Cortex of kidney (tissue), 1 donor: ENCODE measurements at places on chromosomes 7 and 10.

DNA sequence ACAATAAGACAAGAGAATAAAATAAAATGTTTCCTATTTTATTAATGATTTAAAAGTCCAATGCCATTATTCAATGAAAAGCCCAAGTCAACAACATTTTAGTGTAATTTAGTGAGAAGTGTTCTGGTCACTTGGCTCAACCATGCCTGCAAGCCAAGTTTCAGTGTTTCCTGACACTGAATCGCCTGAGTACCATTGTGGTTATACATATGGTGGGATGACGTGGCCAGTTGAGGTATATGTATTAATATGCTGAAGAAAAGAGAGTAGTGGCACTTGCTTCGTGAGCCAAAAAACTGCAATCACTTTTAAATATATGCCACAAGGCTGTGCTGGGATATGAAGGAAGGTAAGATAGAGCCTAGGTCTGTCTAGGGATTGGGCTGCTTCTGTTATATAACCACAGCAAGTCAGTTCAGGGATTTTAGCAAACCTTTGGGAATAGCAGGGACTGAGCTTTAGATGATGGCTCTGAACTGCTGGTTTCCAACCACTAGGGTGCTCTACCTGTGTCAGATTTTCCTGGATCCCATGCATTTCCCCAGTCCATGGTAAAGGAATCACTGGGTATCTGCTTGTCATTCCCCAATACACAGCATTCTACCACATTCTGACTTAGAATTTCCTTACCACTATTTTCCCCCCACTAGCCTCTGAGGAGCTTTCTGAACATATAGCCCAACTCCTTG, 214.0 kb upstream of the PRPS1L1 start:
- no peak for DNase-seq

- DNase-seq = no peak
Observed at GRCh38 chr7:111784296-111784695, 222.0 kb upstream of the IMMP2L start.

DNA sequence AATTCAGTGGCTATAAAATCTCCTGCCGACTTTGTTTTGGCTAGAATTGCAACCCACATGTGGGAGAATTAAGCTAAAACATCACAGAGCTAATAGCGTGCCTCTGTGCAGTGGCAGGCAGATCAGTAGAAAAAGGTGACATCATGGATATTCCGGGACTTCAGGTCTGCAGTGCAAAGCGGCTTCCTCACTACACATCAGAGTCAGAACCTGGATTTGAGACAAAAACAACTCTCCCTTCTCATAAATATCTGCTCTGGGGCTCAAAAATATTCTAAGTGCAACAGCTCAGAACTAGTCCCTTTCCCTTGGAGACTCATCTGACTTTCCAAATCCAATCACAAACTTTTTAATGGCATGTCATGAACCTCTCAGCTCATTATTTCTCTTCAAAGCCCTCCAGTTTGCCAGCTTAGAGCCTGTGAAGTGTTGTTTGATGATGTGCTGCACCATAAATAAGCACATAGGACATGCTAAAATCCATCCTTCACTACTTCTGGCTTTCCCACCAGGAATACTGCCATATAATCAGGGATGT, 337.1 kb downstream of the RNLS start:
- DNase-seq = no peak

- DNase-seq = no peak
Observed at GRCh38 chr7:6578114-6579084, 1.1 kb downstream of the ZDHHC4 start.

DNA sequence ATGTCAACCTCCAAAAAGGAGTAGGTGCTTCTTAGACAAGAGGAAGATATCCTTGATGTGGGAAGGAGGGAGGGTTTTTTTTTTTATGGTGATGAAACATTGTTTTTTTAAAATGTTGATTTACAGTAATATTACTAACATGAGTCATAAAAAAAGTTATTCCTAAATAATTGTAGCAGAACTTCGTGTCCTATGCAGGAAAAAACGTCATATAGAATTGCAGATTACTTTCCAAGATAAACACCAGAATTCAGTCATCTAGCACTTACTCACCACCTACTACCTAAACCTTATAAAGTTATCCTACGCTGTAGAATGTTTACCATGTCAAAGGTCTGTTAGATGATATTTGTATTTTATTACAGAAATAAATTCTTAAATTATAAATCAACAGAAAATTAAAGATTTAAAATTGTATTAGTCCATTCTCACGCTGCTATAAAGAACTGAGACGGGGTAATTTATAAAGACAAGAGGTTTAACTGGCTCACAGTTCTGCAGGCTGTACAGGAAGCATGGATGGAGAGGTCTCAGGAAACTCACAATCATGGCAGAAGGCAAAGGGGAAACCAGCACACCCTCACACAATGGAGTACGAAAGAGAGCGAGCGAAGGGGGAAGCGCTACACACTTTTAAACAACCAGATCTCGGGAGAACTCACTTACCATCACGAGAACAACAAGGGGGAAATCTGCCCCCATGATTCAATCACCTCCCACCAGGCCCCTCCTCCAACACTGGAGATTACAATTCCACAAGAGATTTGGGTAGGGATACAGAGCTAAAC, 105.2 kb upstream of the NEBL start:
- no peak for DNase-seq

- DNase-seq = no peak
Observed at GRCh38 chr7:130394421-130395195, 14.3 kb downstream of the CPA1 start.
